ENCODE measurements at places on chromosomes 5 and 9.

DNA sequence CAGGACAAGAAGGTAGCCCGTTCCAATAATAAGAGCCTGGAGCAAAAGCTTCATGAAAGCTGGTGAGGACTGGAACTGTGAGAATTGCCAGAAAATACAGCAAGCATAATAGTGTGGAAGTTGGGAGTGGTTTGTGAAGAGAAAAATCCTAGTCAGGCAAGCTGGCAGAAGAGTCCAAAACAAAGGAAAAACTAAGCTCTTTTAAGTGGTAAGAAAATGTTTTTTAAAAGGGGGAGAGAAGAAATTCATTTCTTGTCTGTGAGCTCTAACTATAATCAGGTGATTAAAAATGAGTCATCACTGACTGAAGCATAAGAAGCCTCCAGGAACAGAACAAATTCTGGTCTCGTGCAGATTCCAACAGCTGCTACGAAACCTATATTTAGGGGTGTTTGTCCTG, 102.6 kb downstream of the CAAP1 start:
- no peak for DNase-seq

- no peak for DNase-seq
These were observed 5.4 kb upstream of the TIFAB start for GRCh38 chr5:135457424-135458071.

DNA sequence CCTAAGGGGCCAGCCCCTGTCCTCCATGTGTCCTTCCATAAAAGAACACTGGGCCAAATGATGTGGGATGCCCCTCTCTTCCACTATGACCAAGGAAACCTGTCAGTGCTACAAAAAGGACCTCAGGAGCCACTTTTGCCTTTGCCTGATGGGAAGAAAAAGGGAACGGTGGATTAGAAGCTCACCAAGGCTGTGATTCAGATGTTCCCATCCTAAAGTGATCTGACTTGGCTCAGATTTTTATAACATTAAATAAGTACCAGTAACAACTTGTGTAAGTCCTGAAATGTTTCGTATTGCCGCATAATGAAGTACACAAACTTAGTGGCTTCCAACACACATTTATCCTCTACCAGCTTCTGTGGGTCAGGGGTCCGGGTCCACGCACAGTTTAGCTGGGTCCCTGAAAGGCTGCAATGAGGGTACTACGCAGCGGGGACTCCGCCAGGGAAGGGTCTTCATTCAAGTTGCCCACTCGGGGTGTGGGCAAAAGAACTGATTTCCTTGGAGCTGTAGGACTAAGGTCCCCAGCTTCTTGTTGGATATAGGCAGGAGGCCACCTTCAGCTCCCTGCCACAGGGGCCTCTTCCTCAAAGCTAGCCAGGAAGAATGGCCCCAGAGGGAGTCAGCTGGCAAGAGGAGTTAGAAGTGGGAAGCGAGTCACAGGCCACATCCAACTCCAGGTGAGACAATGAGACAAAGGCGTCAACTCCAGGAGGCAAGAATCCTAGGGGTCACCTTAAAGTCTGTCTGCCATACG, 60.4 kb downstream of the RAPGEF1 start:
- DNase-seq = no peak

GRCh38 chr9:105114964-105115728, 129.3 kb upstream of the SLC44A1 start:
- DNase-seq = no peak

GRCh38 chr9:9605681-9606080, 1007.1 kb downstream of the PTPRD start:
- no peak for DNase-seq

- DNase-seq = no peak
These were observed 3.7 kb upstream of the DENND1A start for GRCh38 chr9:123933440-123934212.
